ENCODE measurements at places on chromosomes 4 and X. TPM values are rescaled to one million over a fixed set of nuclear protein-coding genes. Genes with fewer than 3 reads are reported as not detected.

- DNase-seq: no peak
Measured at GRCh38 chr4:118032691-118033090, 1.6 kb upstream of the NDST3 start.

The NDST3 gene
- 0.04 TPM for polyA plus RNA-seq

DNA sequence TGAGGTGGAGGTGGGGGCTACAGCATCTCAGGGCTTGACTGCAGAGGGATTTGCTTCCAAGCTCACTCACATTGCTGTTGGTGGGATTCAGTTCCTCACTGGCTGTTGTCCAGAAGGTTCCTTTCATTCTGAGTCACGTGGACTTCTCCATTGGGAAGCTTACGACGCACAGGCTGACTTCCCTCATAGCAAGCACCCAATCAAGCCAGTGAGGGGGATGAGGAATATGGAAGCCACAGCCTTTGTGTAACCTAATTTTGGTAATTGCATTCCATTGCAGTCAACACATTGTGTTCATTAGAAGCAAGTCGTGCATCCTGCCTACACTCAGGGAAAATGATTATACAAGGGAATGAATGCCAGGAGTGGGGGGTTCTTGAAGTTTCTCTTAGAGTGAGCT lies 32.7 kb upstream of the MXRA5 start:
- DNase-seq: no peak

- no peak for DNase-seq
Measured at GRCh38 chr4:528835-529234, 29.8 kb downstream of the PIGG start.

DNA sequence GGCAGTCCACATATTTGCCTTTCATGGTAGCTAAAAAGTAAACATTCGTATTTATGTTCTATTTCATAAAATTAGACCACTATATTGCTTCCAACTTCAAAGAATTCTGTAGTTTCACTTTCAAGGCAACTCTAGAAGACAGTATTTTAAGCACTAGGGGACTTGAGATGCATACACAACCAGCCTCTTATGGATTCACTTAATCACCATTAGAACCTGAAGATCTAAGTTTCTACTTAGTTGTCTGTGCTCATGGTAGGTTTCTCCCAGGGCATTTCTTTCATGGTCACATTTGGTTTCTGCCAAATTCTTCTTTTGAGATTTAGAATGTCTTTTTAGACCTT lies 209.9 kb upstream of the HCCS start:
- DNase-seq: no peak

The SNCA gene
- polyA plus RNA-seq: 10.8 TPM

DNA sequence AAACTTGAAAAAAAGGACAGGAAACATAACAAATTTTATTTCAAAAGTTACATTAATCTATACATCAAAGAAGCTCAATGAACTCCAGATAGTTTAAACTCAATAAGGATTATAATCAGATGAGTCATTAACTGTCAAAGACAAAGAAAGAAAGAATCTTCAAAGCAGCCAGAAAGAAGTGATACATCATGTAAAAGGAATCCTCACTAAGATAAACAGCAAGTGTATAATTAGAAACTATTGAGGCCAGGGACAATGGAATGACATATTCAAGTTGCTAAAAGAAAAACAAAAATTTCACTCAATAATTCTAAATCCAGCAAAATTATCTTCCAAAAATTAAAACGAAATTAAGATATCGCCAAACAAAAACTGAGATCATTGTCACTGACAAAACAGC lies 161.6 kb upstream of the NWD2 start:
- no peak for DNase-seq

GRCh38 chr4:182022909-182023308 lies 220.3 kb upstream of the TENM3 start:
- DNase-seq: no peak

DNA sequence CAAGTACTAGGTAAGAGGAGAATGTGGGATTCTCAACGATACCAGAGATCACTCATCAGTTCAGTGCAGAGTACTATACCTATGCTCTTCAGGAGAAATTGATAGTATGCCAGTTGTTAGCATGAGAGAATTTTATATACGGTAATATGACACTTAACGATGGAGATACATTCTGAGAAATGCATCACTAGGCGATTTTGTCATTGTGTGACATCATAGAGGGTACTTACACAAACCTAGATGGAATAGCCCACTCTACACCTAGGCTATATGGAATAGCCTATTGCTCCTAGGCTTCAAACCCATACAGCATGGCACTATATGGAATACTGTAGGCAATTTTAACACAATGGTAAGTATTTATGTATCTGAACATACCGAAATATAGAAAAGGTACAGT lies 140.2 kb downstream of the SLIT2 start:
- no peak for DNase-seq

The MTMR8 gene
- polyA plus RNA-seq: 0.91 TPM

The GPR143 gene
- polyA plus RNA-seq: 0.94 TPM

DNA sequence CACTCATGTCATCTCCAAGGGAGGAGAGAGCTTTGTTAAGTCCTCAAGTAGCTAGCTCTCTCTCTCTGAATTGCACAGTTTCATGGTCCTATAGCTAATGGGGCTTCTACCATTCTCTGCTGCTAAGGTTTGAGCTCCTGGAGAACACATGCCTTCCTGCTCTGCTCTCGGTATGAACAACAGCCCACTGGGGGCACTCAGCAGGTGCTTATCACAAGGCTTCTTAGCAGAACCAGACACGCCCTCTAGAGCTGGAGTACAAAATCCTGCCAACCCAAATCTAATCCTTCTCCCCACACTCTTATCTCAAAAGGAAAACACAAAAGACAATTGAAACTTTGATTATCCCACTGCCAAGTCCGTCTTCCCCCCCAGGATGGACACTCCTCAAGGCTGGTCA lies 176.5 kb downstream of the HS3ST1 start:
- no peak for DNase-seq

DNA sequence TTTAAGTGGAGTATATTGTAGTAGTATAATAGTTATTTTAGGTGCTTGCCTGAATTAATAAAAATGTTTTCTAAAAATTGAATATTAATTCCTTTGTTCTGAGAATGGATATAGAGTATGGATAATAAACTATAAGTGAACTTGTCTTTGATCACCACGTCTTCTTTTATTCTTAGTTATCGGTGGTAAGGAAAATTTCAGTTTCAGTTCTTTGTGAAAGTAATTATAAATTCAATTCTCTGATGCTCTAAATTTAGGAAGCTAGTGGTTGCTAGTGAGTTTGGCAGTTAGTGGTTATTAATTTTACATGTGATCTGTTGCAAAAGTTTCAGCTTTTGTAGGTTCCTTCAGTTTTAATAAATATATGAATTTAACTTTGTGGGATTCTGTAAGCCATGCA lies 30.8 kb downstream of the MRPL1 start:
- DNase-seq: no peak

DNA sequence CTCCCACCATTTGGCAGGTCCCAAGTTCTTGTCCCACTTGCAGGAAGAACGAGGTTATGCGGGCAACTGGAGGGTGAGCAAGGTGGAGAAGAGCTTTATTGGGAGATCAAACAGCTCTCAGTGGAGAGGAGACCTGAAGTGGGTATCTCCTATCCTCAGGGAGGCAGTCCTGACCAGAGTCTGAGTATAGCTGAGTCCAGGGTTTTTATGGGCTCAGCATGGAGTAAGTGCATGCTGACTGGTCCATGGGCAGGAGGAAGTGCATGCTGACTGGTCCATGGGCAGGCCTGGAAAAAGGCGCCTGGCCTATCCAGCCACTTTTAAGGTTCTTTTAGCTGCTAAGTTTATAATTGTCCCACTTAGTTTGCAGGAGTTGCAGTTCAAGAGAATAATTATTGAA lies 7.4 kb upstream of the HNRNPD start:
- DNase-seq: no peak

The SLC34A2 gene
- polyA plus RNA-seq: not detected

DNA sequence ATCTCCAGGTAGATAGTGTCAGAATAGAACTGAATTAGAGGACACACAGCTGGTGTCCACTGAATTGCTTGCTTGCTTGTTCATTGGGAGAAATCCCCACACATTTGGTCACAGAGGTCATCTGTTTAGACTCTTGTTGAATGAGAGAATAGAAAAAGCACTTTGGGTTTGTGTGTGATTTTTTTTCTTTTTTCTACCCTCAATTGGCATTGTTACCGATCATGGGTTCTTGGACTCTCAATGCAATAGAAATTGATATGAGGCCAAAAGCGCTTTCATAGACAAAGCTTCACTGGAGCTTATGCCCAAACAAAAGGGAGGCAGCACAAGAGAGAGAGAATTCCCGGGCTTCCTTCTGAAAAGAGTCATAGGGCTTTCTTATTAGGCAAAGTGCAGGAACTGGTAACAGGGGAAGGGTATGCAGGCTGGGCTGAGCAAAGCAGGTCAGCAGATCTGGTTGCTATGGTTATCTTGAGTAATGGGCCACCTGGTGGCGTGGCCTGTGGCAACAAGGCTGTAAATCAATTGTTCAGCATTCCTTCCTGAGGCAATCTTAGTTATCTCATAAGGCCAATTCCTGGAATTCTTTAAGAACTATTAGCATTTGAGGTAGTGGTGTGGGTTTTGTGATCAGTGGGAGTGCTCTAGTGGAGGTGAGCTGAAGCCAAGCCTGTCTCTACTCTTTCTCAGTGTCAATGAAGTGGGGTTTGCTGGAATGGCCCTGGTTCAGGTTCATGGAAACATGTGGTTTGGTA lies 5.3 kb upstream of the GPR82 start:
- DNase-seq: no peak

GRCh38 chrX:68938244-68939004 lies 109.6 kb downstream of the EFNB1 start:
- no peak for DNase-seq

The PGAM4 gene
- 0.13 TPM for polyA plus RNA-seq

- no peak for DNase-seq
Measured at GRCh38 chrX:45803383-45803921, 602.8 kb upstream of the DIPK2B start.

DNA sequence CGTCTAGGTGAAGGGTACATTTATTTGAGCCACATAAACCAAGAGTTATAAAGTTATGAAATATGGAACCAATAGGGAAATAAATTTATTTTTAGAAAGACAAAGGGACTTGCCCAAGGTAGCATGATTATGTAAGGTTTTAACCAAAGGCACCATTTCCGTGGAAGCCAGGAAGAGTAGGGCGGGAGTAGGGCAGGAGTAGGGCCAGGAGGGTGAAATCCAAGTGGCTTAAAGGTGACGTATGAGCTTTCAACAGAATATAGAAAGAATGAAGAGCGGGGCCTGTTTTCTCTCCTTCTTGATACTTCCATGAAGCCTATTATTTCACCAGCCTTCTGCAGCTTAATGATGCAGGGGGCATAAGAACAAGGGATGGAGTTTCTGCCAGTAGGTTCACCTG lies 91.7 kb upstream of the PNPLA4 start:
- no peak for DNase-seq

The UCHL1 gene
- polyA plus RNA-seq: 81.6 TPM

GRCh38 chr4:26131711-26132110 lies 189.1 kb upstream of the RBPJ start:
- no peak for DNase-seq

- DNase-seq: no peak
Measured at GRCh38 chrX:11016728-11017127, 94.4 kb upstream of the HCCS start.

- no peak for DNase-seq
Measured at GRCh38 chrX:103464774-103465117, 54.5 kb downstream of the RAB40A start.

- DNase-seq: no peak
Measured at GRCh38 chrX:118205421-118206395, 89.1 kb upstream of the KLHL13 start.

- DNase-seq: no peak
Measured at GRCh38 chr4:1075225-1075624, 38.1 kb downstream of the RNF212 start.

The CSN3 gene
- not detected for polyA plus RNA-seq

DNA sequence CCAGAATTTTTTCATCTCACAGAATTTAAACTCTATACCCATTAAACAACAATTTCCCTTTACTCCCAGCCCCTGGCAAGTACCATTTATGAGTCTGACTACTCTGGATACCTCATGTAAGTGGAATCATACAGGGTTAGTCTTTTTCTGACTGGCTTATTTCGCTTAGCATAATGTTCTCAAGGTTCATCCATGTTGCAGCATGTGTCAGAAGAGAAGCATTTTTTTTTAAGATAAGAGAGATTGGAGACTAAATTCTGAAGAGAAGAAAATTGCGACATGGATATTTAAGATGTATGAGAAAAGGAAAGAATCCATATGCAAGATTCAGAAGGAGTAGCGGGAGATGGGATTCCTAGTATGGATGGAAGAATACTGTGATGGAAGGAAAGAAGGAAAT lies 11.3 kb upstream of the SLC9B1 start:
- DNase-seq: no peak

GRCh38 chr4:78939667-78940008 lies 400 bp upstream of the PAQR3 start:
- DNase-seq: no peak

Data from urinary bladder (tissue), 4 donors.